Hepatocyte (in vitro differentiated cells): ENCODE measurements at places on chromosomes 5 and 9. TPM values are rescaled to one million over a fixed set of nuclear protein-coding genes. Genes with fewer than 3 reads are reported as not detected.
A peak's percentile ranks its signal among the peaks of the same experiment; 100 is the strongest.

GRCh38 chr5:173198049-173198448 is 37.0 kb downstream of the NKX2-5 start:
- DNase-seq: no peak

PCDHGA10 gene
- total RNA-seq: 4.5 and 6.7 TPM in 2 replicates

GRCh38 chr5:6302684-6303083 is 75.7 kb downstream of the MED10 start:
- peak; percentile 15 for DNase-seq

DNA sequence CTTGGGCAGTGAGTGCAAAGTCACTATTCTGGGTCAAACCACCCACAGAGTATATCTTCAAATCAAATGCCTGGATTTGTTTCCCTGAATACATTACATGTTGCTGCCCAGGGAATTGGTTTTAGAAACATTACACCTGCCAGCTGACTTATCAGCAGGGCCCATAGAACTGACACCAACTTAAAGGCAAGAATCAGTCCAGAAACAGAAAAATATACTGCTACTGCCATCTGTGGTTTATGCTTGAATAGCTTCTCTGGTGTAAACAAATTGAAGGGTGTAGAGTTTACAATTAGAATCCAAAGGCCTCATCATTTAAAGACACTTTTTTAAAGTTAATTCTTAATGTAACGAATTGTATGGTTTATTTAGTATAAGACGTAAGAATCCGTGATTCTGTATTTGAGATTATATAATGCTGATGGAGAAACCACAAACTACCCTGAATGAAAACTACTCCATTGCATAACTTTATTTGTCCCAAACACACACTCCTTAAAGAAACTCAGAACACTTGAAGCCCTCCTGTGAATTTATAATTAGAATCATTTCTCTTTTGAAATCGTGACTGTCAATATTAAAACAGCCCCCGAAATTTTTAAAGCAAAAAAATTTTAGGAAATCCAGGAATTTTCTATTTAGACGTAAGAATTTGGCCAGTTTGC is 6.2 kb downstream of the NR6A1 start:
- no peak for DNase-seq

DNA sequence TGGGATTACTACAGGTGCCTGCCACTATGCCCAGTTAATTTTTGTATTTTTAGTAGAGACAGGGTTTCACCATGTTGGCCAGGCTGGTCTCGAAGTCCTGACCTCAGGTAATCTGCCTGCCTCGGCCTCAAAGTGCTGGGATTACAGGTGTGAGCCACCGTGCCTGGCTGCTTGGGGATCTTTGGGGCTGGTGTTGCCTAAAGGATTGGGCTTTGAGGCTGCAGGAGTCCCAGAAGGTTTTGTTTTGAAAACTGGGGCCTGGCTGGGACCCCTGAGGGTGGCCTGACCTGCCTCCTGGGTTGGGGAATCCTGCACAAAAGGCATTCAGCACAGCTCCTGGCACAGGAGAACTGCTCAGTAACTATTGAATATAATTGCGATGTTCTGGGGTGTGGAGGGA is 25.1 kb upstream of the SHB start:
- DNase-seq: no peak

SKP1 gene
- total RNA-seq: 500 and 543 TPM in 2 replicates

GRCh38 chr9:37798677-37799076 is 1.9 kb upstream of the DCAF10 start:
- no peak for DNase-seq

- no peak for DNase-seq
Measured at GRCh38 chr5:129113867-129114266, 19.3 kb downstream of the ISOC1 start.

GRCh38 chr9:78405461-78405860 is 108.5 kb downstream of the PSAT1 start:
- DNase-seq: no peak

DNA sequence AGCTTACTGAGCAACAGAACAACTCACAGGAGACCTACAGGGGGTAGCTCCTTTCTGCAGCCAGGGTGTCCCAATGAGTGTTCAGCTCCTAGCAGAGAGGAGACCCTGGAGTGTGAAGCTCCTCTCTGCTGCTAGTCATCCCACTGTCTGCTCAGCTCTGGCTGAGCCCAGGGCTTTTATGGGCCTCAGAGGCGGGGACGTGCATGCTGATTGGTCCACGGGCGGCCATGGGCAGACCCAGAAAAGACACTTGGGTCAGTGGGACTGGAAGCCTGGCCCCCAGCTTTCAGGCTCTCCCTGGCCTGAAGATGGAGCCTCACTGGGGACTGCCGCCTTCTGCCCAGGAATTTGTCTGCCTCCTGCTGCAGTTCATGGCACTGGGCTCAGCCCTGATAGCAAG is 40.6 kb downstream of the TSPAN17 start:
- no peak for DNase-seq

DNA sequence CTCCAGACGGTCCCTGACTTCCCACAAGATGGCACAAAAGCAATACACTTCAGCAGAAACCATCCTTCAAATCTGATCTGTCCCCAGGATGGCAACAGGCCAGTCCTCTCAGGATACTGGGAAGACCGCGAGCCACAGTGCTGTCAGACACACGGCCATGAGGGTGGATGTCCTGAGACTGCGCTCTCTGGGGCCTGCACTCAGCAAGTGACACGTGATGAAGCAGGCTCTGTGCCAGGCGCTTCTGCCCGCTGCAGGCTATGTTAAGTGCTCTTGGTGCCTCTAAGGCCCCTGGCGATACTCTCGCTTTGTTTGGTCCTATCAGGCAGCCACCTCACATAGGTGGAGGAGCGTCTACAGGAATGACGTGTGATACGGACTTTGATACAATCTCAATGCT is 7.1 kb downstream of the BRD9 start:
- DNase-seq: no peak

- DNase-seq: no peak
Measured at GRCh38 chr9:124132671-124133147, 121.1 kb downstream of the LHX2 start.

DNA sequence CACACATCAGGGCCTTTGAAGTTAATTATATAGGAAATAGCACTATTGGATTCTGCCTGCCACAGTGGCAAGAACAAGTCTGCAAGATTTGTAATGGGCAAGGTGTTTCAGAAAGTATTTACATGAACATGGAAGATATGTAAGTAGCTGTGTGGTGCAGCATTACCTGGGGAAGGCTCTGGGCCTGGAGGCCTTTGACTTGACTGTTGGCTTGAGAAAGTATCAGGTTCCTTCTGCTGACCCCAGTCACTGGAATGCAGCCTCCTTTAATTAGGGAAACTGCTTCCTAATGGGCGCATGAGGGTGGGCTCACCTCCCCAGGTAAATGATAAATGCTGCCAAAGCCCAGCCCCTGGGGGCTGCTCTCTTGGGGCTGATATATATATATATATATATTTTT is 102.7 kb downstream of the GALNT10 start:
- no peak for DNase-seq

C5orf52 gene
- not detected in 2 replicates for total RNA-seq

- peak; percentile 17 for DNase-seq
Measured at GRCh38 chr5:143986516-143987212, 174.7 kb downstream of the HMHB1 start.

DNA sequence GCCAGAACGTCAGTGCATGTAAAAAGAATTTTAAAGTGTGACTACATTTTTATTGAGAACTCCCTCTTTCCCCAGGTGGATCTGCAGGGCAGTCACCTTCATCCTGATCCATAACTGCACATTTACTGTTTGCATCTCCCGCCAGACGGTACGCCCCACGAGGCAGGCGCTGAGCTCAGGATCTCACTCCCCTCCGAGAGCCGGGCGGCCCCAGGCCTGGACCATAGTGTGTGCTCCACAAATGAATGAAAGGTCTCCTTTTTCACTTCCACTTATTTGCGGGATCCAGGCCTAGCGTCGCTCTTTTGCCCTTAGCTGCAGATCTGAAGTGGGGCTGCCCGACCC is 378 bp downstream of the DROSHA start:
- peak; percentile 64 for DNase-seq

GRCh38 chr5:180294913-180295555 is 3.2 kb upstream of the MAPK9 start:
- no peak for DNase-seq

TDRD7 gene
- 16.1 and 18.2 TPM in 2 replicates for total RNA-seq

DNA sequence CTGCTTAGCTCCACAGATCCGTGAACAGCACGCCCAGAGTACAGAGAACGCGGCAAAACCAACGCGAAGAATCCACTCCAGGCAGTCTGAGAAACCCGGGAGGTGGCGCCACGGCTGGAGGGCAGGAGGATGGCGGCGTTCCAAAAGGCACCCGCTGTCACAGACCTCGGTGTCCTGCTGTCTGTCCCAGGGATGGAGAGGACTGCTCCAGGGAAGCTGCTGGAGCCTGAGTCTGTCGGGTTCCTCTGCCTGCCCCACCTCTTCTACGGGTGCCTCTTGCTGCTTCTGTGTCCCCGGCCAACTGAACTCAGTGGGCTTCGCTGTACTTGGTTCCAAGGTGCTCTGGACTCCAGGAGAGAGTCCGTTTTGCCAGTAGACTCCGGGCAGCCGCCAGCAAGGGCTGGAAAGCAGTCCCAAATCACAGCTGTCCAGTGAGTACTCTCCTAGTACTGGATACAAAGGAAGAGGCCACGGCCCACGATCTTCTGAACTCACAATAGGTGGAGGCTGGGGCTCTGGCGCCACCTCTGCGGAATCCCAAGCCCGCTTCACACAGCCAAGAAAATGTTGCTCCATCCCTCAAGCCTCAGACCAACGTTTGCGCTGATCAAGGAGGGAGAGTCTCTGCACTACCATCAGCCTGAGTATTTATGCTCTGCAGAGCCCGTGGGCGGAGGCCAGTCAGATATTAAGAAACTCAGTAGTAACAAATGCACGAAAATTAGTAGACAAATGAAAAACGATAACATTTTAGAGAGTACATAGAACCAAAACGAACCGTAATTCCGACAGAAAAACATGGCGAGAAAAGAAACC is 440 bp downstream of the ANXA2R start:
- DNase-seq: peak; percentile 78

DNA sequence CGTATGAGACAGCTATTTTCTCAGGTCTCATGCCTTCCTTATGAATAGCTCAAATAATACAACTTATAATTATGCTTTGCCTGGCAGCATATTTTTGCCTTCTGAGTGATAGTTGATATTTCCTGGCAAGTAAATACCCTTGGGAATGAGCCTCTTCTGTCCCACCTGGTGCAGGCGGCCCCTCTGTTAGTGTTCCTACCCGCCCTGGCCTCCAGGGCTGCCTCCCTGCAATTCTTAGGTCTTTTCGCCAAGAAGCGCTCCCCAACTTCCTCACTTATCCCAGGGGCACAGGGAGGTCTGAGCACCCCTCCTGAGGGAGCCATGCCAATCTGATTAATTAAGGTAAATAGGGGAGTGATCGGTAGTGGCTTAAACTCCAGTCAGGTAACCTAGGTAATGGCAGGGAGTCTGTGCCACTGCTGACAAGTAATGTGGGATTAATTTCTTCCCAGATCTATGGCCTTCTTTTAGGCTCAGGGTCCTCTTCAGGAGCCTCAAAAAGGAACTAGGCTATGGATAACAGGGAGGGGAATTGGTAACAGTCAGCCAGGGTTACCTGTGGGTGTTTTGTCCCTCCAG is 81.5 kb downstream of the GALNT10 start:
- no peak for DNase-seq
